ENCODE measurements at places on chromosomes 3 and 15.

- peak overlapping the region; percentile 34 for H3K27ac ChIP-seq
- DNase-seq: peak; percentile 42
- H3K27me3 ChIP-seq: no peaks in the 10 kb centered on the region
- H3K36me3 ChIP-seq: no peaks in the 10 kb centered on the region
Measured at GRCh38 chr3:8589880-8590556, 54.6 kb downstream of the SSUH2 start.

GRCh38 chr3:46361408-46362283 is 7.7 kb downstream of the CCR2 start:
- DNase-seq: peak; percentile 82
- peaks cover 2% of the 10 kb centered on the region for H3K4me1 ChIP-seq
- H3K27ac ChIP-seq: no peak overlapping the region

DNA sequence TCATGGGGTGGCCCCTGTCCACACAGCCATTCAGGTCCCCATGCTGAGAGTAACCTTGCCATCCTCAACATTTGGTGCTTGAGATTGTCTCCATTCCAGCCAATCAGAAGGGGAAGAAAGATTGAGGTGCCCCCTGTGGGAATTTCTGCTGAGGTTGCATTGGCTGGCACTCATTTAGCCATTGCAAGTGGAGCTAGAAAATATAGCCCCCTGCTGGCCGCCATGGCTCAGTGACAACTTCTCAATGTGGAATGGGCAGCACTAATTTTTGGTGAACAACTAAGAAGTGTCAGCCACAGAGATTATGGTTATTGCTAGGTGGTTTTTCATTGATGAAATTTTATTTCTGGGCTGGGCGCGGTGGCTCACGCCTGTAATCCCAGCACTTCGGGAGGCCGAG is 22.0 kb downstream of the COL6A6 start:
- no peaks in the 10 kb centered on the region for H3K27me3 ChIP-seq
- no peak overlapping the region for H3K27ac ChIP-seq
- peak; percentile 38 for DNase-seq
- H3K36me3 ChIP-seq: no peaks in the 10 kb centered on the region
- H3K4me3 ChIP-seq: no peak overlapping the region

DNA sequence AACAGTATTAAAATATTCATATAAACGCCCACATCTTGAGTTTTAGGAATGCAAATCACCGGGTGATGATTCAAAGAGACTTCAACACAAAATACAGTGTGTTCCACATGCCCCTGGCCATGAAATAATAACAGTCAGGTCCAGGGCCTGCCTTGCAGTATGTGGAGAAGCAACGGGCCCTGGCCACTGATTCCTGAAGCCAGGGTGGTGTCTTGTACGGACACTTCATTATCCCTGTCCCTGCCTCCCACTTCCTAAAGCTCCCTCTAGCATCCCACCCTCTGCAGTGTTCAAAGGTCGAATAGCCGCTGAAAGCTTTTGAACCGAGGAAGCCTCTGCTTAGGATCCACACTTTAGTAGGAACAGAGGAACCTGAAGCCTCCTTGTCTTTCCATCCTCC is 50.4 kb upstream of the PCSK6 start:
- no peak overlapping the region for H3K27ac ChIP-seq
- no peaks in the 10 kb centered on the region for H3K36me3 ChIP-seq
- DNase-seq: no peak
- peaks cover 5% of the 10 kb centered on the region for H3K4me1 ChIP-seq
- H3K4me3 ChIP-seq: no peak overlapping the region

- no peaks in the 10 kb centered on the region for H3K27me3 ChIP-seq
- H3K4me1 ChIP-seq: peaks cover 14% of the 10 kb centered on the region
- DNase-seq: no peak
- H3K36me3 ChIP-seq: no peaks in the 10 kb centered on the region
- H3K4me3 ChIP-seq: no peak overlapping the region
- H3K27ac ChIP-seq: no peak overlapping the region
Measured at GRCh38 chr3:149506965-149507364, 32.5 kb downstream of the TM4SF4 start.

GRCh38 chr3:70621451-70621850 is 309.0 kb upstream of the MDFIC2 start:
- H3K27ac ChIP-seq: no peak overlapping the region
- DNase-seq: no peak
- H3K4me3 ChIP-seq: no peak overlapping the region
- H3K27me3 ChIP-seq: no peaks in the 10 kb centered on the region

- H3K27ac ChIP-seq: no peak overlapping the region
- H3K36me3 ChIP-seq: no peaks in the 10 kb centered on the region
Measured at GRCh38 chr3:72047221-72047871, 262.4 kb upstream of the PROK2 start.

GRCh38 chr3:184031187-184031792 is at the start of gene HTR3D:
TSS of gene HTR3D (plus strand) at chr3:184031742. CDS start at chr3:184031742, 0 bp downstream.
- H3K4me3 ChIP-seq: no peak within 1 kb of the TSS
- no peaks in the 10 kb centered on the region for H3K4me1 ChIP-seq
- no peaks in the 10 kb centered on the region for H3K36me3 ChIP-seq
- no peaks in the 10 kb centered on the region for H3K27me3 ChIP-seq
- no peak within 1 kb of the TSS for H3K27ac ChIP-seq
- peak; percentile 48 for DNase-seq

- H3K27me3 ChIP-seq: no peaks in the 10 kb centered on the region
- H3K27ac ChIP-seq: no peak overlapping the region
- no peak for DNase-seq
- peaks cover 4% of the 10 kb centered on the region for H3K4me1 ChIP-seq
- no peaks in the 10 kb centered on the region for H3K36me3 ChIP-seq
Measured at GRCh38 chr3:57727106-57727505, 29.0 kb upstream of the SLMAP start.

GRCh38 chr3:194337965-194338753 is 13.0 kb downstream of the CPN2 start:
- no peak overlapping the region for H3K27ac ChIP-seq
- H3K4me3 ChIP-seq: no peak overlapping the region
- no peak for DNase-seq
- no peaks in the 10 kb centered on the region for H3K36me3 ChIP-seq

- H3K27me3 ChIP-seq: no peaks in the 10 kb centered on the region
- H3K4me3 ChIP-seq: no peak overlapping the region
- DNase-seq: no peak
- peaks cover 5% of the 10 kb centered on the region for H3K36me3 ChIP-seq
- H3K27ac ChIP-seq: no peak overlapping the region
Measured at GRCh38 chr15:101293122-101293521, 1.9 kb downstream of the SNRPA1 start.

GRCh38 chr3:73513260-73513659 is 111.5 kb downstream of the PDZRN3 start:
- no peaks in the 10 kb centered on the region for H3K36me3 ChIP-seq
- H3K27ac ChIP-seq: no peak overlapping the region
- DNase-seq: no peak
- H3K4me3 ChIP-seq: no peak overlapping the region
- no peaks in the 10 kb centered on the region for H3K27me3 ChIP-seq

DNA sequence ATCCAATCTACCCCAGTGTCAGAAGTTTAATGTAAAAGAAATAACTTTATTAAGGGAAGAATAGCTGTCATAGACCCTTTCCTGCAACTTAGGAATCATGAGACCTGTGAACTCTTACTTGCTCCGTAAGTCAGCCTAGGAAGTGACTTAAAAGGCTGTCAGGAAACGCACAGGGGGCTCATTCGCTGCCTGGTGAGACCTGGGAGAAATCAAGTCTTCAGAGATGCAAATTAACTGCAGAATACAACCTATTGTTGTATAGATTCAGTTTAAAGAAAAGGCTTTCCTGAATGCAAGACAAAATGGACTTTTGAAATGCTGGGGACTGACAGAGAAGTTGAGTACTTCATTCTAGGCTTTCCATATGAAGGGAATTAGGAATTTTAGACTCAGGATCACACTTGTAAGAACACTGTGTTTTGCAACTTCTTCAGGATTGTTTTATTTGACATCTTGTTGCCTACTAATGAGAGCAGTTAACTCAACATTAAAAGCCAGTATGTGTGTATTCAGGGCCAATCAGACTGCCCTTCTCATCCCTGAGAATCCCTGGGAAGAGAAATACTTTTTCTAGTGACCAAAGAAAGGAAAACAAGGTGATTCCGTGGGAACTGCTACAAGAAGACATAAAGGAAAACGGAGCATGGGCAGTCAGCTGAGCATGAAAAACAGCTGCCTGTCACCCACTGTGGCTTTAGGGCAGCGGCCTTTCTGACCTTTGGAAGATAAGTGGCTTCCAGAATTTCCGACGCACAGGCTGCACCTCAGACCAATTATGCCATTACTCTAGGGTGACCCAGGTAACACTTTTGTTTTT is 18.5 kb upstream of the DPPA4 start:
- no peaks in the 10 kb centered on the region for H3K36me3 ChIP-seq
- H3K4me3 ChIP-seq: no peak overlapping the region
- H3K4me1 ChIP-seq: no peaks in the 10 kb centered on the region
- H3K27me3 ChIP-seq: no peaks in the 10 kb centered on the region
- no peak overlapping the region for H3K27ac ChIP-seq

GRCh38 chr3:143793971-143794370 is 54.3 kb downstream of the SLC9A9 start:
- H3K27ac ChIP-seq: no peak overlapping the region
- no peak for DNase-seq
- no peaks in the 10 kb centered on the region for H3K27me3 ChIP-seq
- H3K4me3 ChIP-seq: no peak overlapping the region
- no peaks in the 10 kb centered on the region for H3K36me3 ChIP-seq

Data from trophoblast cell (in vitro differentiated cells and primary cell).